Natural killer cell (primary cell): ENCODE measurements at places on chromosomes 13 and 19.
A peak's percentile ranks its signal among the peaks of the same experiment; 100 is the strongest.

- H3K36me3 ChIP-seq, result no peaks in the 10 kb centered on the region
- no peaks in the 10 kb centered on the region for H3K27me3 ChIP-seq
- no peak for DNase-seq
- H3K4me1 ChIP-seq, result no peaks in the 10 kb centered on the region
- H3K4me3 ChIP-seq, result no peak overlapping the region
Measured at GRCh38 chr19:57016491-57016890, 103.3 kb upstream of the USP29 start.

DNA sequence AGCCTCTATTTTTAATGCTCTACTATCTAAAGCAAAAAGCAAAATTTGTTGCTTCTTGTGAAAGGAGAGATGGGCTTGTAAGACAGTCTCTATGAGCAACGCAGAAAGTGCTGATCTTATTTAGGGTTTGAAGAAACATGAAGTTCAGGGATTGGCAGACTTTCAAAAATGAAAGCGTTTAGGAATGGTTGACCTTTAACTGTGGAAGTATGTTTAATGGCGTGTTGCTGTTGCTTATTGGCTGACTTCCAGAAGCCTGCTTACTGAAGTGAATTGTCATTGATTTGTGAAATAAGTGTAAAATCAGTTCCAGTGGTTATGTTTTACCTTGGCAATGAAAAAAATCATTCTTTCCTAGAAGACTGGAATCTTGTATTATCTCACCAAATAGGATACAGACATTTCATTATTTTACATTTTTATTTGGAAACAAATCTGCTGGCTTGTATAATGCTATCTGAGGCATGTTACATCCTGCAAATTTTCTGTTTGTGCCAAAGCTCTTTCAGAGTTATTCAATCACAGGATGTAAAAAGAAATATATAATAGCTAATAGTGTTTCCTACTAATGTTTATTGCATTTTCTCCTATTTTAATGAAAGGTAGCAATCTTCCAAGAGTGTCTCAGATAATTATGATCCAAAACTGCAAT lies 221.3 kb upstream of the SLITRK6 start:
- no peak for DNase-seq
- no peak overlapping the region for H3K27ac ChIP-seq
- H3K36me3 ChIP-seq, result no peaks in the 10 kb centered on the region
- H3K27me3 ChIP-seq, result no peaks in the 10 kb centered on the region

DNA sequence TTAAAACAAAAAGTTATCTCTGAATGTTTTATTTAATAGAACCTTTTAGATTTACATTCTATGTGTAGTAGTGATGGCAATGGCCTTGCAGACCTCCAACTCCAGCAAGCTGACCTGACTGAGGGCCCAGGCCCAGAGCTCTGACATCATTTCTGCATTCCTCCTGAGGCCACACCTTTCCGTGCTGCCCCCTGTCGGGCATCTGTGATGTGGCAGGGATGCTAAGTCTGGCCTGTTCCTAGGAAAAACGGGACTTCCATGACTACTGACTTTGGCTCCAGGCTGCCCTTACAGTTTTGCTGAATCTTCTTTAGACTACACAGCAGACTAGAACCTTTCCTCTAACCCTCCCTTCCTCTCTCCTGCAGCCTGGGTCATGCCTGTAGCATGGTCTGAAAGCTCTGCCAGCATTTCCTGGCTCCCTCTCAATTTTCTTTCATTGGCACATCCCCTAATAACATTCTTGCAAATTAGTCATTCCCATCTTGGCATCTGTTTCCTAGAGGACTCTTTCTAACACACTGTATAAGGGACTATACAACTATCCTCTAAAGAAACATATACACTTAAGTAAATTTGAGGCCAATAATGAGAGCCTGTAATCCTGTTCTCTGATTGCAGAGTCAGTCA lies 249.1 kb downstream of the GPC5 start:
- no peaks in the 10 kb centered on the region for H3K36me3 ChIP-seq
- no peak for DNase-seq
- H3K4me3 ChIP-seq, result no peak overlapping the region
- H3K27ac ChIP-seq, result no peak overlapping the region

GRCh38 chr13:48110132-48110868 lies 15.4 kb upstream of the MED4 start:
- no peak for DNase-seq
- H3K27me3 ChIP-seq, result no peaks in the 10 kb centered on the region
- no peaks in the 10 kb centered on the region for H3K4me1 ChIP-seq
- H3K36me3 ChIP-seq, result no peaks in the 10 kb centered on the region
- no peak overlapping the region for H3K4me3 ChIP-seq
- H3K27ac ChIP-seq, result no peak overlapping the region

DNA sequence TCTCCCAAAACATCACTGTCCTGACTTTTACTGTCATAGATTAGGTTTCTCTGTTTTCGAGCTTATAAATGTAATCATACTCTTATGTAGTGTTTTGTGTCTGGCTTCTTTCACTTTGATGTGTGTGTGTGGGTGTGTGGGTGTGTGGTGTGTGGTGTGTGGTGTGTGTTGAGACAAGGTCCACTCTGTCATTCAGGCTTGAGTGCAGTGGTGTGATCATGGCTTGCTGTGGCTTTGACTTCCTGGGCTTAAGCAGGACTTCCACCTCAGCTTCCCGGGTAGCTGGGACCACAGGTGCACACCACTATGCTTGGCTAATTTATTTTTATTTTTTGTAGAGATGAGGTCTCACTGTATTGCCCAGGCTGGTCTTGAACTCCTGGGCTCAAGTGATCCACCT lies 59.6 kb downstream of the PDS5B start:
- no peaks in the 10 kb centered on the region for H3K36me3 ChIP-seq
- H3K27me3 ChIP-seq, result no peaks in the 10 kb centered on the region
- H3K4me3 ChIP-seq, result no peak overlapping the region
- peaks cover 9% of the 10 kb centered on the region for H3K4me1 ChIP-seq
- DNase-seq, result no peak

DNA sequence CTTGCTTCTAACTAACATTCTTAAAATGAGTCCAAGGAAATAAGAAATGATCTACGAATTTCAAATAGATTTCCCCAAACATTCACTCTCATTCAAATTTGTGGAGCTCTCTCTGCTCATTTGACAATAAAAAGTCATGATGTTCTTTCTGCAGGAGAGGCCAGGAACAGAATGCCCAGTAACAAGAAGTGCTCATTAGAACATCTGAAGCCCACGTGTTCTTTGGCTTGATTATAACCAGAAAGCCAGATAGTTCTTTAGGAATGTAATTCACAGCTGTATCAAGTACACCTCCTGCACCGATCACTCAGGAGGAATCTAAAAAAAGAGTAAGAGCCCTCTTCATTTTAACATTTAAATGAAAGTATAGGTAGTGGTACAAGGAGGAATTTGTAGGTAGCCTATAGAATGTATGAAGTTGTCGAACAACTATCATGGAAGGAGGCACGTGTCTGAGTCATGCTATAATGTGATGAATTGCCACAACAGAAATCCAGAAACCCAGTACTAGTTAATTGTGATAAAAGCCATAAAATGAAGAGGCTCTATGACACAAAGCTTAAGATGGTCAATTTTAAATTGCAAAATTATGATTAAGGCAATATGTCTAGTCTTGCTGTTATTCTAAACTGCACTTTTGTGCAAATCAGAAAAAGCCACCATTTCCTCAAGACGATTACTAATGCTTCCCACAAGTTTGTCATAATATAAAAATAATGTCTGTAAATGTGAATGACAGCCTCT lies 12.8 kb downstream of the MEDAG start:
- H3K4me1 ChIP-seq, result no peaks in the 10 kb centered on the region
- DNase-seq, result no peak
- no peaks in the 10 kb centered on the region for H3K27me3 ChIP-seq
- no peaks in the 10 kb centered on the region for H3K36me3 ChIP-seq

- H3K36me3 ChIP-seq, result no peaks in the 10 kb centered on the region
- H3K4me3 ChIP-seq, result no peak overlapping the region
- H3K4me1 ChIP-seq, result peaks cover 28% of the 10 kb centered on the region
- peaks cover 4% of the 10 kb centered on the region for H3K27me3 ChIP-seq
- no peak overlapping the region for H3K27ac ChIP-seq
Measured at GRCh38 chr19:51598159-51598915, 27.3 kb downstream of the ZNF175 start.

DNA sequence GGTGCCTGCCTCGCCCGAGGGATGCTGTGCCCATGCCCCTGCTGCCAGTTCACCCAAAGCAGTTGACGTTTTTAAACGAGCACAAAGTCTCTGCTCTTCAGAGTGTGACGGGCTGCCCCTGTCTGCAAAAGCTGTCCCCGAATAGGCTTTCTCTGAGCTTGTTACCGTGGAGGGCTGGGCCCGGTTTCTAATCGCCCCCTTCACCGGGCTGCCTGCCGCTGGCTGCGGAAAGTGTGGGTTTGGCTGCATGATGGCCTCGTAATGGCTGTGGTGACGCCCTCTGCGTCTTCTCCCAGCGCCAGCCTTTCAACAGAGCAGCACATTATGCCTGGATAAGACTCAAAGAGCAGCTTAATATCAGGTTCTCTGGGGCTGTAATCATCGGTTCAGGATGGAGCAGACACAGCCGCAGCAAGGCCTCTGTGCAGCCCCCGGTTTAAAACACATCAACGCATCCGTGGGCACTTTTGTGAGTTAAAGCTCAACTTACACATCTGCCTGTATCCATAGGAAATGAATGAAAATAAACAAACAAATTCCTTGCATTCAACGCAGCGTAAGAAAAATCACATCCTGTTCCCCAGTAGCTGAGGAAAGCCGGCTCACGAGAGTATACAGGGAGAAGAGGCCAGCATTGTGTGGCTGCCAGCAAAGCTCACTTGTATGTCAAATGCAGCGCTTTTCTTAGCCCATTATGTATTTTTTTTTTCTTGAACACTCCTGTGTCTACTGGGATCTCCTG lies 166.4 kb upstream of the SOX1 start:
- H3K36me3 ChIP-seq, result no peaks in the 10 kb centered on the region
- no peaks in the 10 kb centered on the region for H3K4me1 ChIP-seq
- H3K27ac ChIP-seq, result no peak overlapping the region
- H3K4me3 ChIP-seq, result no peak overlapping the region
- H3K27me3 ChIP-seq, result no peaks in the 10 kb centered on the region

- H3K27ac ChIP-seq, result peak overlapping the region; percentile 51
- DNase-seq, result peak; percentile 74
- H3K4me1 ChIP-seq, result peaks cover 99% of the 10 kb centered on the region
- no peaks in the 10 kb centered on the region for H3K27me3 ChIP-seq
- H3K36me3 ChIP-seq, result peaks cover 2% of the 10 kb centered on the region
Measured at GRCh38 chr19:49565261-49565660, 15.1 kb downstream of the NOSIP start.

- H3K36me3 ChIP-seq, result no peaks in the 10 kb centered on the region
- H3K27me3 ChIP-seq, result peaks cover 11% of the 10 kb centered on the region
- H3K27ac ChIP-seq, result no peak overlapping the region
- DNase-seq, result no peak
- H3K4me1 ChIP-seq, result no peaks in the 10 kb centered on the region
Measured at GRCh38 chr19:824885-825284, 2.8 kb upstream of the AZU1 start.

- H3K27me3 ChIP-seq, result no peaks in the 10 kb centered on the region
- H3K36me3 ChIP-seq, result no peaks in the 10 kb centered on the region
- no peak overlapping the region for H3K27ac ChIP-seq
Measured at GRCh38 chr13:64154514-64154913, 2738.9 kb upstream of the PCDH20 start.

DNA sequence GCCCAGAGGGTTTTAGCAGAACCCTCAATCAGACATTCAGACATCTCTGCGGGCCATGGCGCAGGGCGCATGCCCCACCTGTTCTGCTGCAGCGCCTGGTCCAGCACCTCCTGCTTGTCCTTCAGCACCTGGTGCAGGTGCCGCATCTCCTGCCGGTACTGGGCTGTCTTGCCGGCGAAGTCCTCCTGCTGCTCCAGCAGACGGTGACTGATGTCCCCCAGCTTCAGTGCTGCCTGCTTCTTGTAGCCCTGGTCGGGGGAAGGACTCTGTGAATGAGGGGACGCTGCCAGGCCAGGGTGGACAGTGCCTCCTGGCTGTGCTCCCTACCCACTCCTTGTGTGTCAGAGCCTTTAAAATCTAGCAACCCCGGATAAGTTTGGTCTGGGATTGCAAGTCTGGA lies 12.2 kb upstream of the SLC7A9 start:
- no peak for DNase-seq
- peaks cover 3% of the 10 kb centered on the region for H3K36me3 ChIP-seq
- no peaks in the 10 kb centered on the region for H3K4me1 ChIP-seq
- H3K27me3 ChIP-seq, result no peaks in the 10 kb centered on the region
- H3K27ac ChIP-seq, result no peak overlapping the region
- H3K4me3 ChIP-seq, result no peak overlapping the region

DNA sequence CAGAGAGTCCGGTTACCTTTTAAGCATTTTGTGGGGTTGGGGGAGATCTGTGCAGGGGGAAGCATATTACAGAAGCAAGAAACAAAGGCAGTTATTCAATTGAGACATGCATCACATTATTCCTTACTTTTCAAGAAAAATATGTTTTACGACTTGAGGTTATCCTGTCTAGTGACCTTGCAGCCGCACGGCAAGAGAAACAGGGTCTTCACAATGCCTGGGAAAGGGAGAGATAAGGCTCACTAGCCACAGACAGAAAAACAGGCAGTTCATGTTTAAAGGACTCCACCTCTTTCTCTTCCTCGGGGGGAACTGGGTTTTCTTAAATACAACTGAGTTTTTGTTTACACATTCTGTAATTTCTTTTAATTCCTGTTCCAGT lies 536 bp upstream of the NCR1 start:
- H3K27ac ChIP-seq, result peak overlapping the region; percentile 94
- H3K4me3 ChIP-seq, result no peak overlapping the region
- no peaks in the 10 kb centered on the region for H3K27me3 ChIP-seq

GRCh38 chr19:56105090-56105701 lies 15.9 kb downstream of the ZNF787 start:
- H3K4me3 ChIP-seq, result no peak overlapping the region
- no peaks in the 10 kb centered on the region for H3K27me3 ChIP-seq
- peaks cover 22% of the 10 kb centered on the region for H3K36me3 ChIP-seq
- H3K27ac ChIP-seq, result no peak overlapping the region
- peaks cover 45% of the 10 kb centered on the region for H3K4me1 ChIP-seq
- peak; percentile 40 for DNase-seq

- no peak for DNase-seq
- peaks cover 95% of the 10 kb centered on the region for H3K4me1 ChIP-seq
- no peak overlapping the region for H3K4me3 ChIP-seq
- no peaks in the 10 kb centered on the region for H3K36me3 ChIP-seq
- H3K27me3 ChIP-seq, result no peaks in the 10 kb centered on the region
Measured at GRCh38 chr13:114149774-114150740, 17.6 kb upstream of the RASA3 start.

GRCh38 chr19:4795400-4795799 lies 3.9 kb downstream of the FEM1A start:
- H3K4me3 ChIP-seq, result no peak overlapping the region
- H3K4me1 ChIP-seq, result peaks cover 34% of the 10 kb centered on the region
- no peak overlapping the region for H3K27ac ChIP-seq
- no peak for DNase-seq
- peaks cover 41% of the 10 kb centered on the region for H3K36me3 ChIP-seq

DNA sequence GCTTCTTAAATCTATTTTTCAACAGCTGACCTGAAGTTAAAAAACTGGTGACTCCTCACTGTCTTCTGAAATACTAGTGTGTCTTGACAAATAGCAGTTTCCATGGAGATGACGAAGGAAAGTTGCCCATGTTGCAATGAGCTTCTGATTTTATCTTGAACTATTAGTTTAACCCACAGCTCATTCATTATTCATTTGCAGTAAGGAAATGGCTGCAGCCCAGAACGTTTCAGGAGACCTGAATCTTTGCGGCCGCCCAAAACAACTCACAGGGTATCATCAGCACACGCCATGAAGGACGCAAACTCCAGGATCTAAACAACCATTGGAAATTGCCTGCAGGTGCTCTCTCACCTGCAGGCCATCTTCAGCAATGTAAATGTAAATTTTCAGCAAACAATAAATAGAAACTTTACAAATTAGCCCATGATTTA lies 142.5 kb downstream of the DCLK1 start:
- H3K27ac ChIP-seq, result no peak overlapping the region
- no peak for DNase-seq
- no peak overlapping the region for H3K4me3 ChIP-seq
- no peaks in the 10 kb centered on the region for H3K36me3 ChIP-seq
- no peaks in the 10 kb centered on the region for H3K4me1 ChIP-seq

- DNase-seq, result no peak
- H3K4me3 ChIP-seq, result no peak overlapping the region
- peaks cover 1% of the 10 kb centered on the region for H3K36me3 ChIP-seq
Measured at GRCh38 chr13:19984430-19985218, 26.1 kb downstream of the ZMYM2 start.
